ENCODE measurements at places on chromosomes 6 and 20.
A peak's percentile ranks its signal among the peaks of the same experiment; 100 is the strongest.

DNA sequence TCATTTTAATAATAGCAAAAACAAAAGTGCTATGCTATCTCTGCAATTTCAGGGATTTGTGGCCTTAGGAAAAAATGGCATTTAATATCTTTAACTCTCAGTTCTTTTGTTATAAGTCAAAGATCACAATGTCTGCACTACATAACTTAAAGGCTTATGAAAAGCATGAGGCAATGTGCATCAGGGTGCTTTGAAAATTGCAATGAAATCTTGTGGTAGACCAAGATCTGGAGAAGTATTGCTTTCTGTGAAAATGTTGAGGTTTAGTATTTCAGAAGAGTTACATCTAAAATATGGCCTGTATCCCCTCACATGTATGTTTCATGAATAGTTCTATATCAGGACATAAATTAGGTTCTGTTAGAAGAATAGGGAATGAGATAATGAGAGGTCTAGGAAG, 200.6 kb downstream of the MEI4 start:
- DNase-seq = no peak

DNA sequence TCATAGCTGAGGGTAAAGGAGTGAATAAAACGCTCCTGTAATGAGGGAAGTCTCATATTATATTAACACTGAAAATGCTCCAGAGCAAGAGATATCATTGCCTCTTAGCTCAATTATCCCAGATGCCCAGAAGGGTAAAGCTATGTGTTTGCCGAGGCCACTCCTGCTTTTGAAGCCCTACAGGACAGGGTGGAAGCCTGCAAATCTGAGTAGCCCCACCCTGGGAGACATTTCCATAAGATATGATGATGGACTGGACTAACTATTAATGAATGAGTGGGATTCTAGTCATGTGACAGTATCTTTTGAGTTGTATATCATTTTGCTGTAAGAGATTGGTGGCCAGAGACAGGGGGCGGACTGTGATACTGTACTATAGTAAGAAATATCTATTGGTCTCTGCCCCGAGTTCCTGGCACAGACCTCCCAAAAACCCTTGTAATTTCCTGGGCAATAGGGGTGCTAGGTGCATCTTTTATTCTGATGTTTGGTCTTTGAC, 10.5 kb upstream of the SLC22A2 start:
- DNase-seq = no peak

GRCh38 chr20:14049111-14049510, 53.8 kb downstream of the MACROD2 start:
- DNase-seq = no peak

GRCh38 chr6:106639812-106640211, 10.4 kb downstream of the QRSL1 start:
- no peak for DNase-seq

DNA sequence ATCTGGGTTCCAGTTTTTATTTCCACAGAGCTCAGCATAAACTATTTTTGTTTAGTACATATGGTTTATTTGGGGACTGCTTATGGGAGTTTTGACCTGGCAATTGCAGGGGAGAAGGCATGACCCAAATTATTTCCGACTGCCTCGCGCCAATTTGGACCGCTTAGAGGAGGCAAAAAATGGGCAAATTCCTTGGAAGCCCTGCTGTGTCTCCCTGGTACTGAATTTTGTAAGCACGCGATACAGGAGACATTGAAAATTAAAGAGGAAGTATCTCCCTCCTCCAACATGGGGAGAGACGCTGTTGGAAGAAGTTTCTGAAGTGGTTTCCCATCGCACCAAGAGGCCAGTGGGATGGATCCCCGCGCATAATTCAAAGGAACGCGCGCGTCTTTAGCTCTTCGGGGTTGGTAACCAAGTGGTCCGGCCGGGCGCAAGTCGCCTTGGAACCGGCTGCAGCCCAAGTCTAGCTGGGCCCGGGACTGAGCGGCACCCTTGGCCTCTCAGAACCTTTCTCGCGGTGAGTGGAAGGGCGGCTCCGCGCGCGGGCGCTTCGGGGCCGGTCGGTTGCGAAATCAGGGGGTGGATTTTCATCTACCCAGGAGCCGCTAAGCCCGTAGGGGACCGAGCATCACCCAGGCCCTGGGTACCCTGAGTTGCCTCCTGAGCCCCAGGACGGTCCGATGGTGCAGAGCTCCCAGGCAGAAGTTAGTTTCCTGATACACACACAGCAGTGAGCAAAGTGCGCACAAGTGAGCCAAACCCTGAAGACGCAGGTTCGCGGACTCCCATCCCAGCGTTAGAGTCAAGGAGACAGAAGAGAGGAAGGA, 6.2 kb downstream of the NKX2-2 start:
- no peak for DNase-seq

- DNase-seq = no peak
Measured at GRCh38 chr20:45953672-45954071, 18.3 kb downstream of the ZNF335 start.

- DNase-seq = no peak
Measured at GRCh38 chr6:70834520-70834919, 122.3 kb downstream of the B3GAT2 start.

- no peak for DNase-seq
Measured at GRCh38 chr20:15248618-15249395, 911.4 kb upstream of the FLRT3 start.

- peak; percentile 78 for DNase-seq
Measured at GRCh38 chr6:51753635-51754034, 333.8 kb downstream of the PKHD1 start.
